Posterior cingulate gyrus (tissue), 11 donors: ENCODE measurements at places on chromosomes 2 and 18.

GRCh38 chr2:195535911-195536522 lies 121.0 kb upstream of the SLC39A10 start:
- no peak for DNase-seq

DNA sequence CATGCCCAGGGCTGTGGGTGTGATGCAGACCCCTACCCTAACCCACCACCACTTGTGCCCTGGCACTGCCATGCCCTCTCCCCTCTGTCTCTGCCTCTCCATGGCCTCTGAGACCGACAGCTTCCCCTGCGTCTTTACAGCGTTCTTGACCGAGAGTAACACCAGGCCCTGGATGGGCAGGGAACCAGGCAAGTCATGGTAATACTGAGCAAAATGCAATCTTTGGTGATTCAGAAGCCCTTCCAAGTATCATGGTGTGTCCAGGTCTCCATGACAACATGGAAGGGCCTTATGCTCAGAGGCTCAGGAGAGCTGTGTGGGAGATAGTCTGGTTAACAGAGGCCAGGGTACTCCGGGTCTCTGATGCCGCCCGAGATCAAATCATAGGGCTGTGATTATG lies 176.1 kb downstream of the KLHL29 start:
- DNase-seq = peak; percentile 9

DNA sequence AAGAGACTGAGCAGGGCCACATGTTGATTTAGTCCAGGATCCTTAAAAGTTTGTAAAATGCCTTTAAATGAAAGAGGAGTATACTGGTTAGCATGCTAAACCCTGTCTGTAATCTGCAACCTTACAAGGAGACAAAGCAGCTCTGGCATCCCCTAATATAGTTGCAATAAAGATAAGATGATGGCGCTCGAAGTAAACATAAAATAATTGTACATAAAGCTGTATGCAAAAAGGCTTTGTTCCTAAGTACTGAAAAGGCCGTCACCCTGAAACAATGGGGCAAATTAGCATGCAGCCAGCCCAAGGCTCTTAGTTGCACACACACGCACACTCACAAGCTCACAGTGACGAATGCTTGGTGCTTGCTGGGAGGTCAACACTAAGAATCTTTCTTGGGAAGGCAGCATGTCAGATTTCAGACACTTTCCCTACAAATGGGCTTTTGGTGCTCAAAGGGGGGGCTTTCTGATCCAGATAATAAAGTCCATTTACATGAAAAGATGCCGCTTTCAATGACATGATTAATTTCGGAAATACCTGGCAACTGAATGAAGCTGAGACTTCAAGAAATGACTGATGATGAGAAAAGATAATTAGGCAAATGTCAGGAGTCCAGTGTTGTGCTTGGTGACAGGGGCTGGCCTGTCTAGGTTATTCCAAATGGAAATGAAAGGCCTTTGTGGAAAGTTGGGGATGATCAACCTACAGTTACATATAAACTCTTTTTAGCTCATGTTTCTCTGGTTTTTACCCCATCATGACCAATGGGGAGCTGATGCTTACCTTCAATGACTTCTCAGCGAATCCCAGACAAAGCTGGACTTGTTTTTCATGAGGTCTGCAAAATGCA lies 370.3 kb downstream of the MEIS1 start:
- no peak for DNase-seq

GRCh38 chr2:37627710-37628109 lies 43.7 kb downstream of the CDC42EP3 start:
- no peak for DNase-seq

DNA sequence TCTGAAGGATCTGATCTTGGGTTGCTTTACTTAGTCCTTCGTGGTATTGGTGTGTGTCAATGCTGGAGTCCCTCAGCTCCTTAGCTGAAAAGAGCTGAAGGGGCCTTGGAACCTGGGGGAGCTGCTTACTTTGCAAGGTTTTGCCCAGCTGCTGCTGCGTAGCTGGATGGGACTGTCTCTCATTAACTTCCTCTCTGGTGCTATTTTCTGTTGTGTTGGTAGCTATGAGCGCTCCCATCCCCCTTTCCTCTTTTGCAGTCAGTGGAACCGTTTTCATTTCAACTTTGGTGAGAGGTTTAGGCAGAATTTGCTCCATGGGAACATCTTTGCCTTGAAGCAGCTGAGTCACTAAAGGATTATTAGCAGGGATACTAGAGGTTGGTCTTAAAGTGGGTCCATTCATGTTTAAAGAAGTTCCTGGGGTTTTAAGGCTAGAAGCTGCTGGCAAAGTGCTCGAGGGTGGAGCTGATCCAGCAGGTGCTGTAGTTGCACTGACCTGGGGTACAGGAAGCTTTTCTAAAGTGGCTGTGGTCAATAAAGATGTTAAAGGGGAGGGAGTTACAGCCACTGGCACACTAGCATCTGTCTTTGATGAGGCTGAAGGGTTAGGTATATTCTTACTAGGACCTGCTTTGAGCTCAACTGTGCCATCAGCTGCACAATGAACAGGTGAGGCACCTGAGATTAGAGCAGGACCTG lies 69.9 kb upstream of the DTNB start:
- no peak for DNase-seq

GRCh38 chr2:151408788-151409600 lies 708 bp upstream of the RIF1 start:
- no peak for DNase-seq

DNA sequence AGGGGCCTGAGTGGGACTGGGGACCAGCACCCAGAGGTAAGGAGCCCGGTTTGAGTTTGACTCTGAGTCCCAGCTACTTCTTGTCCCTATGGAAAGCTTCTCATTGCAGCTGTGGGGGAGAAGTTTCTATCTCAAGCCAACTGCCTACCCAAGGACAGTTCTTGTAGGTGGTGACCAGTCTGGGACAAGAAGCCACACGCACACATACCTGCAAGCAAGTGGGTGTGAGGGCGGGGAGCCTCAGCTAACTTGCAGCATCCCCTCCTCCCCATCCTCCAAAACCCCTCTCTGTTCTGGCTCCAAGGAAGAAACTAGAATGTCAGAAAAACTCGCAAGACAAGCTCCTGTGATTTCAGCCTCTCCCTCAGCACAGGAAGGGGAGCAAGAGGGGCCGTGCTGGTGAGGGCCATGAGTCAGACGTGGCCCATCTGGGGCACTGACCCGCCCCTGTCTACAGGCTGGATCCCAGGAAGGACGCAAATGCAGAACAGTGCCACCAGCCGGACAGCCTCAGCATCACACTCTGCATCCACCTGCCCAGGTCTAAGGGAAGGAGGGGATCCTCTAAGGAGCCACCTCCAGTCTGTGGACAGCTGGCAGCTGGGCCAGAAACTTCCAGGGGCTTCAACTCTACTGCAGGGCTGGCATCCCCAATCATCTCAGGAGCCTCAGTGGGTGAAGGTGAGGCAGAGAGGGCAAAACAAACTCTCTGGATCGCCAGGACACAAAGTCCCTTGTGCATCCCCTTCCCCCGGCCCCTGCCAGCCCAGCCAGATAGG lies 103.4 kb downstream of the TNS1 start:
- no peak for DNase-seq

DNA sequence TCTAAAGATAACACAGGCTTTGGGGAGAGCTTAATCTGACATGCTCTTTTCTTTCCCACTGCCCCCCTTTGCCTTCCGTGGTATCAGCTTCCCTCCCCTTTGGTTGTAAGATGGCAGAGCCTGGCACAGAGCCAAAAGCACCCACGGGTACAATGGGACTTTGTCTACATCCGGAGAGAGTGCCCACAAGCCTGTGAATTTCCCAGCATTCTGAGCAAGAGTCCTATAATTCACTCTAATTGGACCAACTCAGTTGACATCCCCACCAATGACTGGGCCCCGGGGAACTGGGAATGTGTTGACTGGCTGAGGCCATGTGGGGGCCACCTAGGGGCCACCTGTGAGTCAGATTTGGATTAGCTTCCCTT lies 20.1 kb upstream of the C2orf72 start:
- DNase-seq = peak; percentile 92

- no peak for DNase-seq
Observed at GRCh38 chr18:58525928-58526424, 102.9 kb downstream of the ALPK2 start.

GRCh38 chr2:182077023-182077422 lies 91.4 kb downstream of the PPP1R1C start:
- no peak for DNase-seq

GRCh38 chr2:165239230-165239629 lies at the start of gene SCN2A:
TSS of gene SCN2A (plus strand) at chr2:165239414. CDS start at chr2:165295824, 56,410 bp downstream.
- DNase-seq = no peak

- DNase-seq = no peak
Observed at GRCh38 chr2:12824351-12824777, 107.6 kb downstream of the TRIB2 start.

DNA sequence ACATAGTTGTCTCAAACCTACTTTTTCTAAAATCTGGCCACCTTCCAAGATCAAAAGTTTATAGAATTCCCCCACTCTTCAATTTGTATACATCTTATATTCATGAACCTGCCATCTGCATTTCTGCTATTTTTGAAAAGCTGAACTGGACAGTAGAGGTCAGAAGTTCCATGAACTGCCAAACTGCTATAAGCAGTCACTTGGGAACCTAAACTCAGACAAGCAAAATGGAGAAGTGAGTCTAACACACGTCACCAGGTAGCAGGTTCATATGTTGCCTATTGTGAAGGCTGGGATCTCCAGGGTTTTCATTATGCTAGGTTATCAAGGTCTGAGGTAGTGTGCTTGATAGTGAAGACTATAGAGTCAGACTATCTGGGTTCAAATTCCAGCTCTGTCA lies 2.0 kb upstream of the MYO1B start:
- no peak for DNase-seq

- no peak for DNase-seq
Observed at GRCh38 chr2:173886613-173887012, 78.6 kb downstream of the SP3 start.

- DNase-seq = no peak
Observed at GRCh38 chr2:18487106-18487913, 73.1 kb downstream of the RDH14 start.

DNA sequence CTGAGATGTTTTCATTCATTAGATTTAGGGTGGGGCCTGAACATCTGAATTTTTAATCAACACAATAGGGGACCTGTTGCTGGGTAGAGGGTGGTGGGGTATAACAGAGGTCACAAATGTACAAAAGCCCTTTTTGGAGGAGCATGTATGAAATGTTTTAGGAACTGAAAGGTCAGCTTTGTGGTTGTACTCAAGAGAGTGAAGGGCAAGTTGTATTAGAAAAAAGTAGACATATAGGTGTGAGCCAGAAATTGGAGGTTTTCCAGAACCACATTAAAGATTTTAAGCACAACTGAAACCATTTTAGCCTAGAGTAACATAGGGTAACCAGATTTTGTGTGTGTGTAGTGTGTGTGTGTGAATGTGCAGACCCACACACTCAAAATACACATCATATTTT lies 62.3 kb downstream of the PTPRM start:
- DNase-seq = no peak

DNA sequence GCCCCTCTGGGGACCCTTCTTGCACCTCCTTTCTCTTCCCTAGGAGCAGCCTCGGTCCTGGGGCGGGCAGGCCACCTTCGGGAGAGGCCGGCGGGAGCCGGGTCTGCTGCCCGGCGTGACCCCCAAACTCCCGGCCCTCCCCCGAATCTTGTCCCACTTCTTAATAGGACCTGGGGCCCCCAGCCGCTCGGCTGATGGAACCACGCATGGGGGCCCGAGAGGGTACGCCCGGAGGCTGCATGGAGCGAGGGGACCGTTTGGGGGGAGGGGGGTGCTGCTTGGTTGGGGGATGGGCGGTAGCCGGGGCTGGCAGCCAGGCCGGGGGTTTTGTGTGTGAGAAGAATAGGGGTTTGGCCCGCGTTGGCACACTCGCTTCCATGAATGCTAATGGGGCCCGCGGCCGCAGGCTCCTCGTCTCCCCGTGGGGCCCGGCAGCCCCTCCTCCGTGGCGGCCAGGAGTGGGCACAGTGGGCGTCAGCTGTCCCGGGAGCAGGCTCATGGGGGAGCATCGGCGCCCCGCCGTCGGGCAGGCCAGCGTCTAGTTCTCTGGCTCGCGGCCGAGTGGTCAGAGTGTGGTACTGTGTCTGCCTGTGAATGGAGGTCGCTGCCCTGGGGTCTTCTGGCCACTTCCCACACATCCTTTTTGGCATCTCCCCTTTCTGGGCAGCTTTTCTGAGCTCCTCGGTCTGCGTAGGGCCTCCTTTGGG lies 1.0 kb downstream of the GAREM2 start:
- peak; percentile 39 for DNase-seq

GRCh38 chr18:72935744-72936143 lies 68.0 kb upstream of the NETO1 start:
- no peak for DNase-seq

- no peak for DNase-seq
Observed at GRCh38 chr2:232418056-232418455, 11.4 kb downstream of the ALPG start.

DNA sequence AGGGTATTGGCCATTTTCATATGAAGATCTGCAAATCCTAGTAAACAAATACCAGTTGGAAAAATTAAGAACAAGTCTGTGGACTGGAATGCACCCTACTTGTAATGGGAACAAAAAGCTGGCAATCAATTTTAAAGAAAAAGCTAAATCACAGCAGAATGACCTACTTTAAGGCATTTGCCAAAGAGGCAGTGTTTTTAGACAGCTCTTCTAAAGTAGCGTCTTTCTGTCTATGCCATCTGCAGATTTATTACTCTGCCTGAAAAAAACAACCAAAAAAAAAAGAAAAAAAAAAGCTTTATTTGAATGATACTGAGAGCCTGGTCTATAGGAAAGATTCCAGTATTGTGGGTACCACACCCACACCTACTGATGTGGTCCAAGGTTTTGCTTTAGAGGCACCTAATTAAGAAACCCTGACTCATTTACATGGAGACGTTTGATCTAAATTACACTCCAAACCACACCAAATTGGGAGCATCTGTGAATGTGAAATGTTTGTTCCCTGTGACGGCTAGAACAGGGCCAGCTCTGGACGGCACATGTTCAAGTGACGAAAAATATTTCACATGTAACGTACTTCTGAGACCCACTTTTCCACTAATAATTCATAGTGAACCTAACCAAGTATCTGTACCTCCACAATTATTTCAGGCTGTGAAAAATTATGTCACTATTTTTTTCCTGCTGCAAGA lies 597.1 kb downstream of the ARHGAP15 start:
- DNase-seq = no peak

GRCh38 chr2:3606028-3606369 lies 11.1 kb downstream of the COLEC11 start:
- DNase-seq = no peak

DNA sequence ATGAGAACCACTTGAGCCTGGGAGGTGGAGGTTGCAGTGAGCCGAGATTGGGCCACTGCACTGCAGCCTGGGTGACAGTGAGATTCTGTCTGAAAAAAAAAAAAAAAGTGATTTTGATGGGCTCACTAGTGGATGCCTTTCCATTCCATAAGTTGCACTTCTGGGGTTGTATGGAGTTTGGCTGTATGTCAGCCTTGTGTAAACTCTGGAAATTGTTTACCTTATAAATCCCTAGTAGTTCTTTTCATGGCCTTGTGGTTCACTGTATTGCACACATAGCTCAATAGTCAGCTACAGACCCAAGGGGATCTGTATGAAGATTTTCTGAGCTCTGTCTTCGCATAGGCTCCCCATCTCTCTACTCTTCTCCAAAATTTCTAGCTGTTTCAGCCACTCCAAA lies 131.9 kb downstream of the SOX11 start:
- no peak for DNase-seq

DNA sequence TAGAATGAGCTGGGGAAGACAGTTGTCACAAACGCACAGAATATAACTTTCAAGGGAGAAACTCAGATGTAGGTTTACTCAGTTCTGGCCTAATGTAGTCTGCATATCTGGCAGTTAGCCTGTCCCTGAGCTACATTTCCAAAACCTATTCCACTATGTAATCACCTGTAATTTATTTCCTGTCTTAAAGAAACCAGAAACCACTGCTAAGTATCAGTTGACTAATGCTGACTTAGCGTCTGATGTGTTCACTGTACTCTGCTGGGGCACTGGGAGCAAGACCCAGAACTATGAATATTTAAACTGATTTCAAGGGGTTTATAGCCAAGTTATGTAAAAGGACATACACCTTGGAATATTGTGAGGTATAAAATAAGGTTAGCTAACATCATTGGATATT lies 1995.2 kb upstream of the PIK3C3 start:
- DNase-seq = no peak
